ENCODE measurements at places on chromosomes 16 and 17.

- DNase-seq = no peak
These were observed 42.1 kb downstream of the TSC2 start for GRCh38 chr16:2089706-2090480.

- no peak for DNase-seq
These were observed at the start of gene CPNE2 for GRCh38 chr16:57091975-57092785. TSS of gene CPNE2 (plus strand) at chr16:57092583. CDS start at chr16:57110743, 18,160 bp downstream.

DNA sequence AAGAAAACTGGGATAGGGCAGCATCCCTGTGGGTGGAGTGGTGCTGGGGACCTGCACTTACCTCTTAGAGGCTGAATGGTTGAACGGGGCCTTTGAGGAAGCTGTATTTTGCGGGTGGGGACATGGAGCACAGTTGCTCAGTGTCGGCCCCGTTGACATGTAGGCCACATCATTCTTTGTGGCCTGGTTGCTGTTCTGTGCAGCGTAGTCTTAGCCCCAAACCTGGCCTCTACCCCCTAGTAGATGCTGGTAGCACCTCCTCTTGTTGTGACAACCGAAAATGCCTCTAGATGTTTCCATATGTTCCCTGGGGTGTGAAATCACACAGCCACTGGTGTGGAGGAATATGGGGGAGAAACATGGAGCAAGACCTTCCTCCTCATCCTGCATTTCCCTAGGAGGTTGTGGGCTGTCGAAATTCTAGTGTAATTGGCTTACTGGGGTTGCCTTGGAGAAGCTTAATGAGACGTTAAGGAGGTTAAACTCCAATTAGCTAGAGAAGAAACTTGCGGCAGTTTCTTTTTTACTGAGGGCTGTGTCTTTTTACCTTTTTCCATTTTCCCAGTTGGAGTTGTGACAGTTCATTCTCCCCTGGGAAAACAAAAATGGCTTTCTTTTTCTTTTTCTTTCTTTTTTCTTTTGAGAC lies 9.4 kb downstream of the ABCC1 start:
- DNase-seq = no peak

DNA sequence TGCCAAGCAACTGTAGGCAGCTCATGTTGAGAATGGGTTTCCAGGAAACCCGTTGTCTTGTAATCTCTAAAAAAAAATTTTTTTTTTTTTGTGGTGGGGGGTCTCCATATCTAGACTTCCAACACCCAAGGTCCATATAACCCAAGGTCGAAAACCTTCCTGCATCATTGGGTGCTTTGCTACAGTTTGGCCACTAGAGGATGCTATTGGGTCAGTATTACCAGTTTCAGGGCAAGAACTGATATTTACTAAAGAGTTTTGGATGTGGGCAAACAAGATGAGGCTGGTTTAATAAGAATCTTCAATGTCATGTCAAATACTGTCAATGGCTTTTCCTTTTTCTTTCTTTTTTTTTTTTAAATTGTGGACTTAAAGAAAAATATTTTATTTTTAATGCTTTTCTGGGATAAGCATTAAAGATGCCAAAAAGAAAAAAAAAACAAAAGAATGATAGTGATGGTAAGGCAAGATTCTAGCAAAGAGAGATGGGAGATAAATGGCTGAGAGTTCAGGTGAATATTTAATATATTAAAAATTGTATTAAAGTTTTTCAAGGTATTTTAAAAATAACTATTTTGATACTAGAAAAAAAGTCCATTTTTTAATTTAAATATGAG lies 62.2 kb downstream of the DHRS7C start:
- DNase-seq = peak; percentile 4

- no peak for DNase-seq
These were observed 119.6 kb downstream of the SPAG9 start for GRCh38 chr17:51000835-51001638.

DNA sequence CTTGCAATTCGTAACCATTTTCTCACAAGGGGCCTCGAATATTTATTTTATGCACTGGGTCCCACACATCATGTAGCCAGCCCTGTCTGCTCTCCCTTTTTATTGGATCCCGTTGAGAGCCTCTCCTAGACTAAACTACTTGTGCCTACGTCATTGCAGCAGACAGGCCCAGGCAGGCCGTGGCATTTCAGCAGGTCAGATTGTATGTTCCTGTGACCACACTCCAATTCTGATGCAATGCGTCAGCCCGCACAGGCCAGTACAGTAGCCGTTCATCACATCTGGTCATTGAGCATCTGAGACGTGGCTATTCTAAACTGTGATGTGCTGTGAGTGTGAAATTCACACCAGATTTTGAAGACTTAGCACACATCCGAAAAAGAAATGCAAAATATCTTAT lies 42.2 kb downstream of the ABAT start:
- DNase-seq = no peak

DNA sequence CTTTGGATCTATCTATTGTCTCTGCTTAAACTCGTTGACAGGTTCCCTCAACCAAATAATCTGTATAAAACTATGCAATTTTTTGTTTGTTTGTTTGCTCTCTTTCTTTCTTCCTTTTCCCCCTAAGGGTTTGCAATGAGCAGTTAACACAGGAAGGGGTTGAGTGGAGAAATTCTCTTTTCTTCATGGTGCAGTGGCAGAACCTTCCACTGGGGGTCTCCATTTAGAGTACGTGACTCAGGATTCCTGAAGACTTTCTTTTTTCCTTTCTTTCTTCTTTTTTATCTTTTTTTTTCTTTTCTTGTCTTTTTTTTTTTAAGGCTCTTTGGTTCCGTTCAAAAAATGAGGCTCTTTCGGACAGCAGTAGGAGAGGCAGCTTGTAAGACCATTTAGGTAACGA lies 19.5 kb upstream of the RBFOX1 start:
- DNase-seq = no peak

DNA sequence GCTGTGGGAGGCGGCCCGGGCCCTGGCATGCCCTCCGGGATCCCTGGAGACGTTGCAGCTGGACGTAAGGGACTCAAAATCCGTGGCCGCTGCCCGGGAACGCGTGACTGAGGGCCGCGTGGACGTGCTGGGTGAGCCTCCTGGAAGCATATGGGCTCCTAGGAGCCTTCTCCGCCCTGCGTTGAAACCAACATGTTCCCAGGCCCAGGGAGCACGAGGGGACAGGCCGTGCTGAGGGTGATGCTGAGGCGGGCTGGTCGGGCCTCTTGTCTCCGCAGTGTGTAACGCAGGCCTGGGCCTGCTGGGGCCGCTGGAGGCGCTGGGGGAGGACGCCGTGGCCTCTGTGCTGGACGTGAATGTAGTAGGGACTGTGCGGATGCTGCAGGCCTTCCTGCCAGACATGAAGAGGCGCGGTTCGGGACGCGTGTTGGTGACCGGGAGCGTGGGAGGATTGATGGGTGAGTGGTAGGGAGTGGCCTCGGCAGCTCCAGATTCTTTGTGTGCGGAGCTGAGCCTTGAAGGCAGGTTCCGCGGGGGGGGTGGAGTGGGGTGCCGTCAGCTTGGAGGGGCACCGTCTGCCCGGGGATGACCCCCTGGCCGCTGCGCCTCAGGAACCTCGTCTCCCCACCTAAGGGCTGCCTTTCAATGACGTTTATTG lies 567 bp downstream of the HSD17B1 start:
- no peak for DNase-seq

- DNase-seq = no peak
These were observed 13.8 kb upstream of the ZKSCAN2 start for GRCh38 chr16:25271421-25271820.

- no peak for DNase-seq
These were observed 3.6 kb downstream of the SOCS7 start for GRCh38 chr17:38355251-38355650.

DNA sequence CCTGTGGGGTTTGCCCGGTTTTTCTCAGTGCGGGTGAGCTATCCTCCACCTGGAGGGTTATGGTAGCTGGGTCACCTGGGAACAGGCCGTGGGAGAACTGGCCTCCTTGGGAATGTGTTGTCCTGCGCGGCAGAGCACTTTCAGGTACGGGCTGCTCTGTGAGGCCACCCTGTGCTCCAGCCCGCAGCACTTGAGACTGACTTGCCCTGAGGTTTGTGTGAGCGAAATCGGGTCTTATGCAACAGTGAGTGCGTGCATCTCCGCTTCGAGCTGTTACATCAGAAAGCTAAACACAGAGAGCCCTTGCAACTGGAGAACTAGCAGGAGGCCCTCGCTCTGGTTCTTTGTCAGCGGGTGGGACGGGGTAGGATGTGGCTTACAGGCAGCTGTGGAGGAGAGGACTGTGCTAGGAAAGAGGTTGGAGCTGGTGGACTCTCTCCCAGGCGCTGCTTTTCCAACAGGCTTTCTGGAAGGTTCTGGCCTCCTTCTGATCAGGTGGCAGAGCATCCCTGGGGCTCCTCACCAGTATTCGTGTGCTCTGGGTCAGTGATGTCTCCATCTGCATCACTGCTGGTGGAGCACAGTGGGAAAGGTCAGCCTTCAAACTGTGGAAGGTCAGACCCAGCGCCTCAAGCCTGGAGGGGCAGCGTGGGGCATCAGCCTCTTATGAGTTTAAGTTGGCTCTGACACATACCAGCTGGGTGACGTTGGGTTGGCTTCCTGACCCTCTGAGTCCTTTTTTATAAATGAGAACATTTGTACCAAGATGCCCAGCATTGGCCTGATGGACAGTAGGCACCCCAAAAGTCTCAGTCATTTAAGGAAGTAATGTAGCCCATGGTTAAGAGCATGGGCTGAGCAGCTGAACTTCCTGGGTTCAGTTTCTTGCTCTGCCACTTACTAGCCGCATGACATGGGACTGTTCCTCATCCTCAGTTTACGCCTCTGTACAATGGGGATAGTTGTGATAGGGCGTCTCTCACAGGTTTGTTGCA lies 76.3 kb downstream of the KSR1 start:
- DNase-seq = no peak

DNA sequence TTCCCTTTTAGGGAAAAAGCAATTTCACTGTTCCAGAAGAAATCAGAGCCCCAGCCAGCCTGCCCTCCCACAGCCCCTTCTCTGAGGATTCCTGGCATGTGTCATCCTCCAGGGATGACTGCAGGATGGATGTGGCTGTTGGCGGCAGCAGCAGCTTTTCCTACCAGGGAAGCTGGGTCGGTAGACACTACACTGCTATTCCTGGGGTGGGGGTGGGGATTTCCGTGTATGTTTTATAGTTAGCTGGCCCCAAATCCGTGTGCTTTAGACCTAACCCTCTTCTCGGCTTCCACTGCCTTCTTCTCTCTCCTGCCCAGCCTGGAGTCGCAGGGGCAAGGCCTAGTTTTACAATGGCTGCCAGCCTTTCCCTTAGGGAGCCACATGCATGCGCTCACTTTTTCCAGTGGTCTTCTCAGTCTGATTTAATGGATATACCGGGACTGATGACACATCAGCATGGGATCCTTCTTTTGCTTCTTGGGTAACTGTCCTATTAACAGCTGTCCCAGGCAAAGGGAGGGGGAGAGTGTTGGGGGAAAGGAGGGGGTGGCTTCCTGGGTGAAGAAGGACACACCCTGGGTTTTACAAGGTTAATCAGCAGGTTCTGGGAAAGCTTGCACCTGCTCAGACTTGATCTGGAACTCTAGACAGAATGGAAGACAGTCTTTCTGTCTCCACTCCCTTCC lies 2.7 kb upstream of the NFE2L1 start:
- DNase-seq = no peak

DNA sequence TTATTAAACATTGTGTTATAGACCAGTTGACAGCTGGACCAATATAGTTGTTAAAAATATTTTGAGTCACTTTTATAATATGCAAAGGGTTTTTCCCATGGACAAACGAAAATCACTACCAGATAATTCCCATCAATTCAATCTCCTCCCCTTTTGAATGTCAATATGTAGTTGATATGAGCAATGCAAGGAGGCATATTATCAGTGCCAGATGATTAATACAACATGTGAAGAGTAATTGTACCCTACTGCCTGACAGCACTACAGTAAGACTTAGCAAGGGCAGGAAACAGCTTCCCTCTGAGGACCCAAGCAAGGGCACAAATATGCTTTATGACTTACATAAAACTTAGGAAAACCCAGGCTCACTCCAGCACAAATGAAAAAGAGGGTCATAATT lies 17.3 kb downstream of the KANSL1 start:
- no peak for DNase-seq

- no peak for DNase-seq
These were observed 12.5 kb downstream of the C17orf78 start for GRCh38 chr17:37388266-37388665.

- DNase-seq = no peak
These were observed 194.5 kb upstream of the CDH13 start for GRCh38 chr16:82432261-82432660.

DNA sequence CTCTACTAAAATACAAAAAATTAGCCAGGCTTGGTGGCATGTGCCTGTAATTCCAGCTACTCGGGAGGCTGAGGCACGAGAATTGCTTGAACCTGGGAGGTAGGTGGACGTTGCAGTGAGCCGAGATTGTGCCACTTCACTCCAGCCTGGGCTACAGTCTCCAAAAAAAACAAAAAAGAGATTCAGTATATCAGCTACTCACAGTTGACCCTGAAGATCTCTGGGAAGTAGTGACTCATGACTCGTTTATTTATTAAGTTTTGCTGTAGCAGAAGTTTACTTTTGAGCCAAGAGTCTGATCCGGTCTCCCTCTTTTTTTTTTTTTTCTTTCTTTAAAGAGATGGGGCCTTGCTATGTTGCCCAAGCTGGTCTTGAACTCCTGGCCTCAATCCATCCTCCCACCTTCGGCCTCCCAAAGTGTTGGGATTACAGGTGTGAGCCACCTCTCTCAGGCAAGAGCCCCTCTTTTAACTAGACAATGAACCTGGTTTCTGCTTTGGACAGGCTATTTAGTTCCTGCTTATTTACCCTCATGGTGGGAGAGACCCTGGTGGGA lies 4.4 kb downstream of the MVP start:
- no peak for DNase-seq
